ENCODE measurements at places on chromosomes 16 and 17. TPM values are rescaled to one million over a fixed set of nuclear protein-coding genes. Genes with fewer than 3 reads are reported as not detected.

Gene MLYCD
- 1.9 TPM for total RNA-seq

Gene HOXB2
- total RNA-seq = 0.65 TPM

Gene TMEM204
- not detected for total RNA-seq

Gene MT4
- total RNA-seq = not detected

Gene MAF
- total RNA-seq = 0.34 TPM

Data from A549 treated with Hydrocortisone at 1 μM for 4 hours (cell line).